ENCODE measurements at places on chromosomes 4 and X.

DNA sequence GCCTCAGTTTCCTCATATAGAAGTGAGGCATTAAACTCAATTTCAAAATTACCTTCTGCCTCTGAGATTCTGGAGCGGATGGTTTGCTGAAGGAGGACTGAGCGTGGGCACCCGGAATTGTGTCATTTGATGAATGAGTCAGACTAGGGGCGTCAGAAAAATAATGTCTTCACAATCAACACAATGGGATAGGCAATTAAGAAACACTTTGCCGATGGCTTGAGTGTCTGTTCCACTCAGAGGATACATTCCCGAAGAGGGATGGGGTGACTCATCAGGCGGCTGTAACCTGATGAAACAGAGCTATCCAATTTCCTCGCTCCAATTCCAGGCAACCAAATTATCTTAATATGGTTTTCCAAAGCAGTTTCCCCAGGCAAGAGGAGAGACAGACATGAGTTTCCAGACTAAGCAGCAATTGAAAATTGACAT is 1.2 kb upstream of the CHRNA9 start:
- peak; percentile 16 for DNase-seq

DNA sequence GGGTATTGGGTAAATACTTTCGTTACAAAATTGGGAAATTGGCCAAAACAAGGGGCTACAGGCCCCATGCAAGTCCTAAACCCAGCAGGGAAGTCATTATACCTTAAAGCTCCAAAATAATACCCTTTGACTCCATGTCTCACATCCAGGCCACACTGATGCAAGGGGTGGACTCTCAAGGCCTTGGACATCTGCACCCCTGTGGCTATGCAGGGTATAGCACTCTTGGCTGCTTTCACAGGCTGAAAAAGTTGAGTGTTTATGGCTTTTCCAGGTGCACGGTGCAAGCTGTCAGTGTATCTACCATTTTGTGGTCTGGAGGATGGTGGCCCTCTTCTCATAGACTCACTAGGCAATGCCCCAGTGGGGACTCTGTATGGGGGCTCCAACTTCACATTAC is 326.5 kb downstream of the TEX13C start:
- DNase-seq: peak; percentile 7

GRCh38 chr4:179110356-179110755 is 1668.1 kb upstream of the AGA start:
- DNase-seq: peak; percentile 88

DNA sequence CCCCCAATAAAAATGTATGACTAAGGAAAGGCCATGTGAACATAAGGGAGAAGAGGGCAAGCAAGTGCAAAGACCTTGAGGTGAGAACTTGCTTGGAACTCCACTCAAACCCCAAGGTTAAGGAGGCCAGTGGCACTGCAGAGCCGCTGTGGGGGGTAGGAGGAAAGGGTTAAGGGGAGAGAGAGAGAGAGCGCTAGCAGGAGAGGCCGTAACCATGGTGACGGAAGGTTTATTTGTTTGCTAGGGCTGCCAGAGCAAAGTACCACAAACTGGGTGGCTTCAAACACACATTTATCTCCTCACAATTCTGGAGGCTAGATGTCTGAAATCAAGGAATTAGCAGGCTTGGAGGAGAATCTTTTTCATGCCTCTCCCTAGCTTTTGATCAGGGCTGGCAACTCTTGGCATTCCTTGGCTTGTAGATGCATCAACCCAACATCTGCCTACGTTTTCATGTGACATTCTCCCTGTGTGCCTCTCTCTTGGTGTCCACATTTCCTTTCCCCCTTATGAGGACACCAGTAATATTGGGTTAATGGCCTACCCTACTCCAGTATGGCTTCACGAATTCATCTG is 35.2 kb downstream of the SMIM20 start:
- no peak for DNase-seq

- DNase-seq: no peak
Observed at GRCh38 chr4:102153391-102153790, 191.9 kb downstream of the SLC39A8 start.

- no peak for DNase-seq
Observed at GRCh38 chrX:13074297-13075262, 30.2 kb upstream of the FAM9C start.

DNA sequence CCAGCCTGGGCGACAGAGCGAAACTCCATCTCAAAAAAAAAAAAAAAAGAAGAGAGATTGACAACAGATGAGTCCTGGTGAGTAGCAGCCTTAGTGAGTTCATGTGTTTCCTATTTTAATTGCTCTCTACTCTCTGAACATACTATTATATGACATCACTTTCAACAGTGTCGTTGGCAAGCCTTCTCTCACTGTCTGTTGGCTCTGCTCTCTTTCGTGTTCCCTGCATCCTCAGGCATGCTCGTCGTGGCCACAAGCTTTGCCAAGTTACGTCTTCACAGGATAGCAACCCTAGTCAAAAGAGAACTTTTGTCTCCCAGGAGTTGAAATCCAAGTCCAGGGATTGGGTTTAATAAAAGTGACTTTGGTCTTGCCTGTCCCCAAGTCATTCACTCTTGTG is 117.1 kb upstream of the EGFL6 start:
- no peak for DNase-seq

DNA sequence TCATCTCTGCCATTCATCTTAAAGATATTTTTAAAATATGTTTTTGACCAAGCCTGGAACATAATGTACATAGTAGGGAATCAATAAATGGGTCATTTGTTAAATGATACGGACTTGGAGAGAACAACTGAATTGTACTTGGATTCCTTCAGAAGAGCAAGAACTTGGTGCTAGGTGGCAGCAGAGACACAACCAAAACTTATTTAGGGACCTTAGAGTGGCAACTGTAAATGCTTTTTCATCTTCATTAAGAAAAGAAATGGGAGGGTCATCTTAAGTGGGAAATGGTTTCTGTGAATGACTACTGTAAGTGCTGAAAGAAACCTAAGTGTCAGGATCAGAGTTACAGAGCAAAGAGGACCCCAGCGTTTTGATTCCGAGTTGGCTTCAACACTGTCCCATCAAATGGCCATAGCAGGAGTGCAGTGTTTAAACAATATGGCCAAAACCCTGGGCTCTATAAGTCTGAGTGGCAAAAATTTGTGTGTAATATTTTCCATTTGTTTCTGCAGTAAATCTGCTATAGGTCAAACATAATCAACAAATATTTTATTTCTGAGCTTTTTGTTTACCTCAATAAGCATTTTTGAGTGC is 213.6 kb downstream of the PALLD start:
- peak; percentile 58 for DNase-seq

- no peak for DNase-seq
Observed at GRCh38 chr4:123114915-123115756, 192.7 kb upstream of the NUDT6 start.

- DNase-seq: no peak
Observed at GRCh38 chrX:41184312-41184711, 99.1 kb downstream of the USP9X start.

GRCh38 chr4:185445209-185445608 is 19.4 kb upstream of the UFSP2 start:
- DNase-seq: no peak

GRCh38 chrX:24464498-24464835 is 619 bp upstream of the PDK3 start:
- DNase-seq: no peak

GRCh38 chr4:151324124-151324751 is 1.2 kb downstream of the SH3D19 start:
- peak; percentile 26 for DNase-seq

- no peak for DNase-seq
Observed at GRCh38 chr4:101307899-101308298, 39.4 kb downstream of the PPP3CA start.

DNA sequence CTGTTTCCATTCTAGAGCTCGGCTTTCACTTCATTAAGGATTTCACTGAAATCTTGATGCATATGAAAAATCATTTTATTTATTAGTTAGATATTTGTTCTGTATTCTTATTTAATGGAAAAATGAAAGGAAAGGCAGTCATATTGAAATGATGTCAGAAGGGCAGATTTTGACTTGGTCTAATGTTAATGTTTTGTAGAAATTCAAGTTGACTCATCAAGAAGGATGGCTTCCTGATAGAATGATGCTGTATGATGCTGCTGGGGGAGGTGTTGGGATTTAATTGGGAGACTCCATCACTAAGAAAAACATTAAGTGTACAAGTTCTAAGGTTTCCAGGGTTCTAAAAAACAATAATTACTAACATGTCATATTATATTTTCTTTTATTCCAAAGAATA is 204.8 kb downstream of the PDGFC start:
- peak; percentile 35 for DNase-seq

DNA sequence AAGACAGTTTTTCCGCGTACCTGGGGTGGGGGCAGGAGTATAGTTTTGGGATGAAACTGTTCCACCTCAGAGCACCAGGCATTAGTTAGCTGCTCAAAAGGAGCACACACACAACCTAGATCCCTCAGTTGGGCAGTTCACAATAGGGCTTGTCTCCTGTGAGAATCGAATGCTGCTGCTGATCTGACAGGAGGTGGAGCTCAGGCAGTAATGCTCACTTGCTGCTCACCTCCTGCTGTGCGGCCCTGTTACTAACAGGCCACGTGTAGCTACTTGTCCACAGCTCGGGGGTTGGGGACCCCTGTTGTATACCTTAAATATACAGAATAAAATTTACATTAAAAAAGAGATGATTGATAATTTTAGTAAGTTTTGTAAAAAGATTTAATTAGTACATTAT is 191.5 kb downstream of the SLC7A11 start:
- DNase-seq: no peak

DNA sequence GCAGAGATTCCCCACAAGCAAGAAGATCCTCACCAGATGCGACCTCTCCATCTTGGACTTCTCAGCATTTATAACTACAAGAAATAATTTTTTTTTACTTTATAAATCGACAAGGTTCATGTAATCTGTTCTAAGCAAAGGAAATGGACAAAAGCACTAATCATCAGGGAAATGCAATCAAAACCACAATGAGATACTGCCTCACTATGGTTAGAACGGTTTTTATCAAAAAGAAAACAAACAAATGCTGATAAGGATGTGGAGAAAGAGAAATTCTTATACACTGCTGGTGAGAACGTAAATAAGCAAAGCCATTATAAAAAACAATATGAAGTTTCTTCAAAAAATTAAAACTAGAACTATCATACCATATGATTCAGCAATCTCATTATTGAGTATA is 1382.6 kb downstream of the ARAP2 start:
- DNase-seq: no peak

DNA sequence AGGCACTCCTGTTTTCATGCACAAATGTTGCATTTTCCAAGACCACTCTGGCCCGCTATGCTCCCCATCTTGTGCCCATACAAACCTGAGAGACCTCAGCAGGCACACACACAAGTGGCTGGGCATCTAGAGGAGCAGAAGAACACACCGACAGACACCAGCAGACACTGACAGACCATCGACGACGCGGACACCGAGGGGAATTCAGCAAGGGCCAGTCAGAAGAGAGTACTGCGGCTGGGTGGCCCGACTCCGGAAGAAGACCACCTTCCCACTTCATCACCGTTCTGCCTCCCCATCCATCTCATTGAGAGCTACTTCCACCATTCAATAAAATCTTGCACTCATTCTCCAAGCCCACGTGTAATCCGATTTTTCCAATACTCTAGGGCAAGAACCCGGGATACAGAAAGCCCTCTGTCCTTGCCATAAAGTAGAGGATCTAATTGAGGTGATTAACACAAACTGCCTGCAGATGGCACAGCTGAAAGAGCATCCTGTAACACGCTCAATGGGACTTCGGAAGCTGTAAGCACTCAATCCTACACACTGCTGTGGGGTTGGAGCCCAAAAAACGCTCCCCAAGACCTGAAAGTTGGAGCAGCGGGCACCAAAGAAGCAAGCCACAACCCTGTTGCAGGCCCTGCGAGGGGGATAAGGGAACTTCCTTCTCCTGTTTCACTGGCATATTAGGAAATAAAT is 780.9 kb downstream of the ARAP2 start:
- DNase-seq: no peak

GRCh38 chr4:12729384-12729783 is 754.8 kb downstream of the RAB28 start:
- peak; percentile 16 for DNase-seq

- DNase-seq: no peak
Observed at GRCh38 chrX:128759745-128760144, 707.5 kb upstream of the ACTRT1 start.

- DNase-seq: no peak
Observed at GRCh38 chrX:30593440-30594200, 16.1 kb upstream of the TASL start.

- no peak for DNase-seq
Observed at GRCh38 chrX:67094061-67094460, 449.8 kb upstream of the AR start.

DNA sequence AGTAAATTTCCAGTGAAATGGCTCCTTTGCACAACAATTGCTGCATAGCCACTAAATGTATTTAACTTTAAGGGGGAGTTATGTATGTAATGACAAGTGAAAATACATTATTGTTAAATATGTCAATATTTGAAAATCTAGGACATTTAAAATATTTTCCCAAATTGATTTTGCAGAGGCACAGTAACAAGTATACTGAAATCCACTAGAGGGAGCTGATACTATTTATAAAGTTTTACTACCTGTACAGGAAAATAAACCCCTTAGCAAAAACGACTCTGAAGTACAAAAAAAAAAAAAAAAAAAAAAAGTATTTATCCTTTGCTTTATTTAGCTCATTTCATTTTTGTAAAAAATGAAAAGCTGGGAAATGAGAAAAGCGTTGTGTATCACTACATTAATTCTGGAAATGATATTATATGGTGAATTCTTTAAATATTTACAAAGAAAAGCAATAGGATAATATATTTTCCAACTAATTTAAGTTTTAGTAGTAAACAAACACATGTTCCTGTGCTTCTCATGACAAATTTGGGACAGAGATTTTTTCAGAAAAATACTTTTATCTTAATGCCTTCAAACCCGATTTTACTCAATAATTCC is 727.7 kb downstream of the DMD start:
- no peak for DNase-seq

DNA sequence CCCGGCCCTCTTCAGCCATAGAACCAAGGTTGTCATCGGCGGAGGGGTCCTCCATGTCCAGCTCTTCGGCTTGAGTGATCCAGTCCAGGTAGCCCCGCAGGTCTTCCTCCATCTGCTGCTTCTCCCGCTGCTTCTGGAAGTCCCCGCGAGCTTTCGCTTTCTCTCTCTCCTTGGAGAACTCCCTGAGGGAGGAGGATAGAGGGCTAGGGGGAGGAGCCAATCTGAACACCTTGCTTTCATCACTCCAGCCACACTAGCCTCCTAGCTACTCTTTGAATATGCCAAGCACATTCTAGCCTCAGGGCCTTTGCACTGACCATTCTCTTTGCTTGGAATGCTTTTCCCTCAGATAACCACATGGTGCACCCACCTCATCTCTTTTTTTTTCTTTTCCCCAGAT is 6.2 kb downstream of the CACNA1F start:
- DNase-seq: no peak

GRCh38 chrX:135383249-135383648 is 38.5 kb upstream of the SMIM10L2A start:
- no peak for DNase-seq

DNA sequence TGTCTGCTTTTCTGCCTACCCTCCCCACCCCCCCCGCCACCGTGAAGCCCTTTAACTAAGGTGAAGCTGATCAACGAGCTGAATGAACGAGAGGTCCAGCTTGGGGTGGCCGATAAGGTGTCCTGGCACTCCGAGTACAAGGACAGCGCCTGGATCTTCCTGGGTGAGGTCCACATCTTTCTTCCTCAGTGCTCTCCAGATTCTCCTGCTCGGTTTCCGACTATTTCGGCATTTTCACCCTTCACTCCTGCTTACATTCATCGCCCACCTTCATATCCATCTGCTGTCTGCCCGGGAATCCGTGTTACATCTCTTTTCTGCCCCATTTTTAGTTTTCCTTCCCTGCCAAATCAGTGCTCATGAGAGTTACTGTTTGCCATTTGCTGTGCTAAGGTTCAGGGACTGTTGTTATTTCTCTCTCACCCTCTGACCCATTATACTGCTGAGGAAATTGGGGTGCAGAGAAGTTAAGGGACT is 459 bp downstream of the RBMX2 start:
- no peak for DNase-seq
